ENCODE measurements at places on chromosomes 3 and 15. TPM values are rescaled to one million over a fixed set of nuclear protein-coding genes. Genes with fewer than 3 reads are reported as not detected.
A peak's percentile ranks its signal among the peaks of the same experiment; 100 is the strongest.

The NDUFB4 gene
- total RNA-seq: 71.4 TPM

The STRA6 gene
- total RNA-seq: not detected

DNA sequence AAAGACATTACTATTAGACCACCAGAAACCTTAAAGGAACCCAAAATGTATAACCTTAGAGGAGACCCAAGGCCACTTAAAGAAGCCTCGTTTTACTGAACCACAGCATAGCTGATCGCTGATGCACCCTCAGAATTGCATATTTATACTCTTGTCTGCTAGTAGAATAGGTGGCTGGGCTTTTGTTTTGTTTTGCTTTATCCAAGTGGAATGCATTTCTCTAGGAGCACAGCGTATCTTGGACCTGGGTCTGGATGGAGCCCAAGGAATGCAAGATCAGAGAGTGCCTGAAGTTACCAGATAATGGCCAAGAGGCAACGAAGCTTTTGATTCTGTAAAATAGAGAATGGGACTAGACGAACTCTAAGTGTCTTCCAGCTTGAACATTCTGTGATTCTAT lies 129.2 kb upstream of the COL8A1 start:
- no peak for DNase-seq

DNA sequence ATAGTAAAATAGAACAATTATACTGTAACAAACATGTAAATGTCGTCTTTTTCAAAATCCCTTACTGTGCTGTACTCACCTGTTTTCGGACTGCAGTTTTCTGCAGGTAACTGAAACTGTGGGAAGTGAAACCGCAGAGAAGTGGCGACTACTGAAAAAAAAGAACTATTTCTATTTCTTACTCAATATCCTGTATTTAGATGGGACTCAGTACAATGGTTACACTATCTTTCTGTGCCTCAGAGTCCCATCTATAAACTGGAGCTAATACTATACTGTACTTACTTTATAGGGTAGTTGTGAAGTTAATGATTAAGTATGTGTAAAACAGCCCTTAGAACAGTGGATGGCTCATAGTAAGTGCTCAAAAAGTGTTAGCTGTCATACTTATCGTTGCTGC lies 14.3 kb upstream of the P2RY12 start:
- no peak for DNase-seq

DNA sequence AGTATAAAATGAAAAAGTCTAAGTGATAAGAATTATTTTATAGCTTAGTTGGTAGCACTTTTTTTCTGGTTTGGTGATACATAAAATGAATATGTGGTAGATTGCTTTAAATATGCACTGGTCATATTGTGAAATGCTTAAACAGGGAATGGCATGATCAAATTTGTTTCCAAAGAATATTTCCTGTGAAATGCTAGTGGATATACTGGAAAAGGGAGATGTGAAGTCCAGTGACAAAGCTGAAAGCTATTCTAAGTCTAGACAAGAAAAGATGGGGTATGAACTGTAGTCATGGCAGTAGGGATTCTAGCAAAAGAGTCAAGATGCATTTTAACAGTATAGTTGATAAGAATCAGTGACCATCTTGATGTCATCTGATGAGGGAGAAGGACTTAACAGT lies 98.9 kb upstream of the MME start:
- no peak for DNase-seq

GRCh38 chr15:42352401-42352800 lies 6.9 kb upstream of the CAPN3 start:
- DNase-seq: no peak

GRCh38 chr3:107943786-107944523 lies 146.9 kb downstream of the CD47 start:
- no peak for DNase-seq

DNA sequence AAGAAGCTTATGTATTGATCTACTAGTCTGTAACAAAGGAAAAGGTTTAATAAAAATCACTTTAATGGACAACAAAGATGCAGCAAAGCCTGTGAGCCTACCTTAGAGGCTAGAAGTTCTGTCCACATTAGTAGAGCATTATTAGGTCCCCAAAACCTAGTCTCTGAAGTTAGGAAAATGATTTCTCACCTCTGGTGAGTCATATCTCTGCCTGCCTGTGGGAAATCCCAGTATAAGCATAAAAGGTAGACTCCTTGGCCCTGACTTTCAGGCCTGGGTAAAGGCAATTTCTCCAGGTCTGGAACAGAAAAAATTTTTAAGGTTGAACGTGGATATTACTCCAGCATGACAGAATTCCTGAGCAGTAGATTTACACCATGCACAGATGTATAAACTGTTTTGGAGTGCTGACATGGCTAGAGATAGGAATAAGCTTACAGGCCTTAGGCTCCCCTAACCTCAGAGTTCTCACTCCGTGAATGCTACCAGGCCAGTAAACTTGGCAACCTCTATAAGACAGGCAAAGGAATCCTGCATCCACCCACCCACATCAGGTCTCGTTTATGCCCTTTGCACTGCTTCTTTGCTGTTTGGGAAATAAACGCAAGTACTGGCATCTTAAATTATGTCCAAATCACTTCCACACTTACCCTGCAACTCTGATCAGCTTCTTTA lies 104.1 kb downstream of the SERPINI1 start:
- no peak for DNase-seq

DNA sequence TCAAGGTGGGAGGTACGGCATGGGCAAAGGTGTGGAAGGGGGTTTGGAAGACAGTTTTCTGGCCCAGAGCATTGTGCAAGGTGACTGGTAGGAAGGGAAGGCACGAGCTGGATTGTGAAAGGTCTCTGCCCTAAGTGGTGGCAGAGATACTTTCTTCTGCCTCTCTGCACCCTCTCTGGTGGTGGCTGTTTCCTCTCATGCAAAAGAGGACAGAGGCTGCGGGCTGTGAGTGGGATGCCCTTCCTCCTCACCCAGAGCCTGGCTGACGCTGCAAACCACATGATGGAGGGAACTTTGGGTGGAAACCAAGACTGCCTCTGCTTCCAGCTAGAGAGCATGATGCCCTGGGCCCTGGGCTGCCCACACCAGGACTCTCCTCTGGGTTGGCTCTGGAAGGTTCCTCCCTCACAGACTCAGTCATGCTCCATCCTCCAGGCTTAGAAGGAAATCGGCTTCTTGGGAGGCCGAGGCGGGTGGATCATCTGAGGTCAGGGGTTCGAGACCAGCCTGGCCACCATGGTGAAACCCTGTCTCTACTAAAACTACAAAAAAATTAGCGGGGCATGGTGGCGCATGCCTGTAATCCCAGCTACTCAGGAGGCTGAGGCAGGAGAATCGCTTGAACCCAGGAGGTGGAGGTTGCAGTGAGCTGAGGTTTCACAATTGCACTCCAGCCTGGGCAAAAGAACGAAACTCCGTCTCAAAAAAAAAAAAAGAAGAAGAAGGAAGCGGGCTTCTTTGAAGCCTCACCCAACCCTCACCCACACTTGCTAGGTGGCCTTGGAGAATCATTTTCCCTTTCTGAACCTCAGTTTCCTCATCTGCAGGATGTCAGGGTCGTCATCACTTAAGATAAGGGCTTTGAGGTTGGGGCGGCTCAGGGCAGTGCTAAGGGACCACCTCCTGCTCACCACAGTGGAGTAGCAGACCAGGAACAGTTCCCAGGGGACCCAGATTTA lies 8.3 kb downstream of the PSTPIP1 start:
- DNase-seq: peak; percentile 27

DNA sequence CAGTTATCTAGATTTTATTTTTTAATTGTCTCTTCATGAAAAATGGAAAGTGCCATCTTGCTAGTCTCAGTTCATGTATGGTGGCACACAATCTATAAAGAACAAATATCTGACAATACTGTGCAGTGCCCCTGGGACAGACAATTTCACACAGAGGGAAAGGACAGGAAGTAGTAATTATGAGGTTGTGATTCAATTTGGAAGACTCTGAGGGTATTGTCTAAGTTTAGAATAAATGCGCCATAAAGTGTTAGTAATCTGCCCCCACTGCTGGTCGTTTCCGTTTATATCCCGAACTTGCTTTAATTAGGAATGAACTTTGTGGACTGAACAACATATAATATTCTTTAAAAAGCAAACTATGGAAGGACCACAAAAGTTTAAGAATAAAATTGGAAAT lies 196.4 kb upstream of the SLC24A5 start:
- no peak for DNase-seq

- DNase-seq: no peak
Measured at GRCh38 chr3:194661374-194661773, 10.6 kb downstream of the LSG1 start.
